ENCODE measurements at places on chromosomes 3 and 15. TPM values are rescaled to one million over a fixed set of nuclear protein-coding genes. Genes with fewer than 3 reads are reported as not detected.

GRCh38 chr3:16239086-16239770 is 25.5 kb downstream of the DPH3 start:
- peak; percentile 28 for DNase-seq

The TMEM41A gene
- 8.3 TPM for total RNA-seq

DNA sequence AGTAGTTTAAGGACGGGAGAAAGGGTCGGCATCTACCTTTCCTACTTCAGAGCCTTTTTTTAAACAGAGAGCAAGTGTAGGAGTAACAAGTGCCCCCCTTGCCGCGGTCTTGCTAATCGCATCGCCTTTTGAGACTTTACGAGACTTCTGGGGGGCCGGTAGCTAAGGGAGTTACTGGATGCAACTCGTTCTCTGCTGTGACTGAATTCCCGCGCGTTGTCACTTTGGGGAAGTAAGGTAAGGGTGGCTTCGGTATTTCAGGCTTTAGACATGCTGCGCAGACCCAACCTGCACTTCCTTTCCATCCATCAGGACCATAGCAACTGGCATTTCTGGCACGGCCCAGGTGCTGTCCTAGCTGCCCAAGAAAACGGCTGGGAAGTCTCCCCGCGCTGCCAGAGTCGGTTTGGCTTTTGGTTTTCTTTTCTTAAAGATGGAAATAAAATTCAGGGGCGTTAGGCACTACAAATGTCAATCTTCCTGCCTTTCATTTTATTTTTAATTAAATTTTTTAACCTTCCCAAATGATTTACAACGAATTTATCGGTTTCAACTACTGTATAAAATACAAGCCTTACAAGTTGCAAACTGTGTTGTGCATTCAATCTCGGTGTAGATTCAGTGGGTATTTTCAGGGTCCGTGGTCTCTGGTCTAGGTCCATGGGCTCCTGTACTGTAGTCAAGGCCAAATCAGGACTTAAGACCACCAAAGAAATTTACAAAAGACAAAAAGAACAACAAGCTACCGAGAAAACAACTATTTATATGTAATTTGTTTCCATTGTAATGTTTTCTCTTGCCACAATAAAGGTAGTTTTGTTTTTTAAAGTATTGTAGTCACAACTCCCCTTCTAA is 3.5 kb downstream of the MECOM start:
- no peak for DNase-seq

- DNase-seq, result peak; percentile 73
Observed at GRCh38 chr15:50675535-50676144, 11.0 kb downstream of the TRPM7 start.

GRCh38 chr3:51519848-51520247 is 18.7 kb upstream of the RAD54L2 start:
- DNase-seq, result no peak

DNA sequence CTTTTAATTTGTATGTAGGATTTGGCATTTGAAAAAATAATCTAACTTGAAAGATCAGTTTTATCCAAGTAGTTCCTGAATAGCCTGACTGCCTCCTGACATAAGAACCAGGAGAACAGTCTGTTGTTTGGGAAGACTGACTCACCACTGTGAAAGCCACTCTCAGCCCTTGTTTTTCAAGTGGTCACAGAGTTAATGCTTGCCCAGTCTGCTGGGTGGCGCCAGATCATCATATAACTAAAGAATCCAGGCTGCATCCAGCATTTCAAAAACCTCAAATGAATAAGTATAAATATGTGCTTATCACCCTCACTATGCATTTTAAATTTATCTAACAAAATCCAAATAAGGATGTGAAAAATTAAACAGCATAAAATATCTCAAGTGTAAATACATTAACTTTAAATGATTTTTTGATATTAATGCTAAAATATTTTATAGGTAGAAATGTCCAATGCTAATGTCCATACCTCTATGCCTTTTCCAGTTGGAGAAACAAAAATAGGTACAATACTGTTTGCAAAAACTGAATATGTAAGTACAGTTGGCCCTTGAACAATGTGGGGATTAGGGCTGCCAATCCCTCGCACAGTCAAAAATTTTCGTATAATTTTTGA is 26.9 kb upstream of the ZBBX start:
- peak; percentile 76 for DNase-seq

- no peak for DNase-seq
Observed at GRCh38 chr3:44674211-44674610, 25.7 kb downstream of the ZNF35 start.

Data from fibroblast of lung (primary cell).